ENCODE measurements at places on chromosomes 11 and 22.

DNA sequence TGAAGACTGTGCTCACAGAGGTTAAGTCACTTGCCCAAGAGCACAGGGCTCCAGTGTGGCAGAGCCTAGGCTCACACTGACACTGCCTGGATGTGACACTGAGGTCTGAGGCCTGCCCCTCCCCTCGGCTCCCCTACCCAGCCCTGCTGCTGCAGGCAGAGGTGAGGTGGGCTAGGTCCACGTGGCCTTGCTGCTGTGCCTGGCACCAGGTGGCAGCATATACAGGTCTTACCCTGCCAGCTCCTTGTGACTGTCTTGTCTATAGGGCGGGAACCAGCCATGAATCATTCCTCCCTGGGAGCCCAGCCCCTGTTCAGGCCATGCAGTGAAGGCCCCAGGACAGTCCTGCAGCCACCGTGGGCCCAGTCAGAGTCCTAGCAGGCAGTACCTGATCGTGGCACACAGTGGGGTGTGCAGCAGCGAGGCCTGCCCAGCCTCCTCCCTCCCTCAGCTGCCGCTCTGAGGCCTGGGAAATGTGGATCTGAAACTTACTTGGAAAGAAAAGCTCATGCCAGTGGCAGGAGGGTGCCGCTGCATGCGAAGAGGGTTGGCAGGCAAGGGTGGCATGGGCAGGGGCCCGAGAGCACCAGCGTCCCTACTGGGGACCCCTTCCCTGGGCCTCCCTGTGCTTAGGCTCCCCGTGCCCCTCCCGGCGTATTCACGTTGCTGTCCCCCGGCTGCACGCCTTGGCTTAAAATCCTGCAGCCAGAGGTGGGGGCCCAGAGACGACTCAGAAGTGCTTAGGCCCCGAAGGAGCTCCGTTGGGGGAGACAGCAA, 1.2 kb upstream of the CERK start:
- peak; percentile 88 for DNase-seq

GRCh38 chr11:133835593-133836548, 9.4 kb downstream of the SPATA19 start:
- no peak for DNase-seq

DNA sequence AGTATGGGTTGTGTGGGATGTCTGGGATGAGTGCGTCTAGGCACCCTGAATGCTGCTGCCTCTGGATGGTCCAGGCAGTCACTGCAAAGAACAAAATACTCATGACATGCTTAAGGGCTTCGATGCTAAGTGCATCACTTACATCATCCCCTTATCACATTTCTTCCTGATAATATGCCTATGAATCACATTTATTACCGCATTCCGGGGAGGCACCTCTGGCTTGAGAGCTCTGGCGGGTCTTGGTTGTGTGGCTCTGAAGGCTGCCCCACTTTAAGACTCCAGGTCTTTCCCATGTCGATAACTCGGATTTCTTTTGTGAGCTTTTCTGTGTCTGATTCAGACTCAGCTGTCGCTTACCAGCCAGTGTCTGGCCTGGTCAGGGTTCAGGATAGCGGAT, 1126.4 kb downstream of the TBC1D22A start:
- DNase-seq, result no peak

- no peak for DNase-seq
These were observed 64.8 kb downstream of the RAB30 start for GRCh38 chr11:83006877-83007330.

DNA sequence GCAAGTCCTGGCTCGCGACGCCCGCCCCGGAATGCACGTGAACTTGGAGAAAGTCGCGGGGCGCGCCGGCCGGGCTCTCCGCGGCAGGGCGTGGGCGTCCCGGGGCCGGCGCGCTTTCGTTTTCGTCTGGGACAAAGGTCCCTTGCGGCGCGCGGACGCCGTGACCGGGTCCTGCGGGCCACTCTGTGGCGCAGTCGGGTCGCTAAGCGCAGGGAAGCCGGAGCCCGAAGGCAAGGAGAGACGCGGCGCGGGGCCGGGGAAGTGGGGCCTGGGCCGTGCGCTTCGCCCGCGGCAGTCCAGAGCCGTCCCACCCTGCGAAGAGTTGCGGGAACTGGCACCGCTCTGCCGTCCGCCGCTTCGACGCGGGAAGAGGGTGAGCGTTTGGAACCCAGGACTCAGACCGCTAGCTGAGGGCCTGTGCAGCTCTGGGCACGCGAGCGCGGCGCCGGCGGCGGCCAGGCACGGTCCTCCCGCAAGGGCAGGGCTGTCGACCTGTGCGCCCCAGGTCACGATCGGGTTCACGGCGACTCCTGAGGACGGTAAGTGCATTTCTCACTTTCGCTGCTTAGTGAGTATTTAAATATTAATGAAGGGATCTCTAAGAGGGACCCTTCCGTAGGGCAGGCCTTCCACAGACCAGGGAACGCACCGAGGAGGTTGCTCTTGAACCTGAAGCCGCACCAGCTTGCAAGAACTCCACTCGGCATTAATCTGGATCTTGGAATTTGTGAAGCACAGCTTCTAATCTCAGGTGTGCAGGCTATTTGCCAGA, 78.0 kb upstream of the PPARA start:
- DNase-seq, result no peak

DNA sequence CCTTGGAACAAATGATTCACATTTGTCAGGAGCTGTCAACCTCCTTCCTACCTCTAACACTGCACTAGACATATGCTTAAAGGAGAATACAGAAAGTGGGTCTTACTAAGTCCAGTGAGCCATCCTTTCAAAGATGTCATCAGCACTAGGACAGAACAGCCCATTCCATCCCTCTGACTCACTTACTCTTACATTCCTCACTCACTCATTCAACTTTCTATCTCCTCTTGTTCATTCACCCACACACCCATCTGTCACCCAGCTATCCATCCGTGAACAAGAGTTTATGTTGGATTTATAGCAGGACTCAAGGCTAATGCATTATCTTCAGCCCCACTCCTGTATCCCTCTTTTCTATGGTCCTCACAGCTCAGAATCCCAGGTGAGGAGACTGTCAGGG, 9.1 kb downstream of the INSC start:
- no peak for DNase-seq

DNA sequence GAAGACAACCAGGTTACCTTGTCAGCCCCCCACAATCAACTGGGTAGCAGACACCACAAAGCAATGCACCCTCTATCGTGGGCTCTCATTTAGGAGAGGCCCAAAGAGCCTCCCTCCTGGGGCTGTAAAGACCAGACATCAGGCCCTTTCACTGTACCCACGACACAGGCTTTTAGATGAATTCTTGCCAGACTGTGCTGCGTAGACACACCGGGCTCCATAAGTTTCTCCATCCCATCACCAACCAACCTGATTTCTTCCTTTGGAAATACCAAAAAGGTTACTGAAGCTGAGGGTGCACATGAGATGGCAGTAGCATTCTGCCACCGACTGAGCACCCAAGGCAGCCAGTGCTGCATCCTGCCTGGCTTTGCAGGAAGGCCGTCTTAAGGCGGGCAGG, 46.4 kb upstream of the SLC25A1 start:
- DNase-seq, result no peak

DNA sequence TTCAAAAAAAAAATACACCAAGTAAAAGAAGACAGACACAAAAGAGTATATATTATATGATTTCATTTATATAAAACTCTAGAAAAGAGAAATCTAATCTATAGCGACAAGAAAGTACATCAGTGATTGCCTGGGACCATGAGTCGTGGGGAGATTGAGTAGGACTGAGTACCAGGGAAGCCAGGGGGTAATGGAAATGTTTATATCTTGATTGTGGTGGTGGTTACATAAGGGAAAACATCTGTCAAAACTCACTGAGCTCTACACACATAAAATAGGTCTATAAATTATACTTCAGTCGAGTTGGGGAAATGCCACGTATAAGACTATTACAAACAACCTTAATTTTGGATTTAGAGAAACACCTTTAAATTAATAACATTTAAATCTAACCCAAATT, 117.4 kb downstream of the TRIM29 start:
- DNase-seq, result no peak

DNA sequence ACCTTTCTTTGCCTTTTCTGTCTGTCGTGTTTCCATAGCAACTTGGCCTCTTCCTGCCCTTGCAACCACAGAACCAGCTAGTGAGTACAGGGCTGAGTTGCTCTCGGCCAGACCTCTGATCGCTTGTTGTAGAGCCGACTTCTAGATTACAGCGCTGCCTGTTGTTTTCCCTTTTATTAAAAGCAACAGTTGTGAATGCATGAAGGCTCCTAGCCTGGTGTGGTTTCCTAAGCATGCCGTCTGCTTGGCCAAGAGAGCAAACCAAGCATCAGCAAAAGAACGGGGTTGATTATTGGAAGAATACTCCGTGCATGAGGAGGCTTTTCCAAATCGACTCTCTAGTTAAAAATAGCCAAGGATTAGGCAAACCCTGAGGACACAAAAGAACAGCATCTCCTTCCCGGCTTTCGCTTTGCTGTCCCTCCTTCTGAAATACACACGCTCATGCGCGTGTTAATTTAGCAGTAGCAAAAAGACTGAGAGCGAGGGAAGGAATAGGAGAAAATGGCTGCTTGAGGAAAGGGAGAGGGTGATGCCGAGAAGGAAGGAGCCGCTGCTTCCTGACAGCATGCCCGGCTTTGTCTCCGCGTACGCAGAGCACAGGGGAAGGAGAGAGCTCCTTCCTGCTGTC, 71.5 kb upstream of the TTC12 start:
- DNase-seq, result no peak

DNA sequence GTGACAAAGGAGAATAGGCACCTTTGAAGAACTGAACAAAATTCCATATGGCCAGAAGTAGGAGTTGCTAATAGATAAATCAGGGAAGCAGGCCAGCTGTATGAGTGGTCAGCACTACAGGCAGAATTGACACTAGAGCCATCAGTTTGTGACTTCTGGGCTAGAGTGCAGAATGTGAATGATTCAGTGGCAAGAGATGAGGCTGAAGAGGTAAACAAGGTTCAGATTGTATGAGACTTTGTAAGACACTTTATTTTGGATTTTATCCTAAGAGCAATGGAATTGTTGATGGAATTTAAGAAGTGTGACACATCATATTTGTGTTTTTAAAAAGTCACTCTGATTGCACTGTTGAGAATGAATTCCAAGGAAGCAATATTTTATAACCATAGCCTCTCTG, 12.9 kb downstream of the BIRC3 start:
- DNase-seq, result no peak

DNA sequence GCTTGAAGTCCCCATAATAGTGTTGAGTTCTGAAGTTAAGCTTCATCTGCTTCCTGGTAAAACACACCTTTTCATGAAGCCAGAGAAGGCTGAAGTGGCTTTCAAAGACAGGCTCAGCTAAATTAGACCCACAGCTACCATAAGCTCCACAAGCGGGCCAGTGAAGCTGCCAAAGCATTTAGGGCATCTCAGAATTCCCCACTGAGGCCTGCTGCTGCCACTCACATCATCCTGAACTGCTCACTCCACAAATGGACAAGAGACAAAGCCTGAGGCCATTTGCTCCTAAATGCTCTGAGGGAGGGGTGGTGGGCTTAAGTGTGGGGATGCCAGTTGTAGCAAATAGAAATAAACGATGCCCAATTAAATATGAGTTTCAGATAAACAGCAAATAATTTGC, 14.6 kb downstream of the CCDC83 start:
- no peak for DNase-seq

- no peak for DNase-seq
These were observed 21.2 kb upstream of the OR10W1 start for GRCh38 chr11:58289266-58289665.

GRCh38 chr11:57544566-57544965, 7.2 kb downstream of the SMTNL1 start:
- DNase-seq, result no peak

GRCh38 chr22:20238536-20238900, 29.6 kb downstream of the RTN4R start:
- DNase-seq, result peak; percentile 74

DNA sequence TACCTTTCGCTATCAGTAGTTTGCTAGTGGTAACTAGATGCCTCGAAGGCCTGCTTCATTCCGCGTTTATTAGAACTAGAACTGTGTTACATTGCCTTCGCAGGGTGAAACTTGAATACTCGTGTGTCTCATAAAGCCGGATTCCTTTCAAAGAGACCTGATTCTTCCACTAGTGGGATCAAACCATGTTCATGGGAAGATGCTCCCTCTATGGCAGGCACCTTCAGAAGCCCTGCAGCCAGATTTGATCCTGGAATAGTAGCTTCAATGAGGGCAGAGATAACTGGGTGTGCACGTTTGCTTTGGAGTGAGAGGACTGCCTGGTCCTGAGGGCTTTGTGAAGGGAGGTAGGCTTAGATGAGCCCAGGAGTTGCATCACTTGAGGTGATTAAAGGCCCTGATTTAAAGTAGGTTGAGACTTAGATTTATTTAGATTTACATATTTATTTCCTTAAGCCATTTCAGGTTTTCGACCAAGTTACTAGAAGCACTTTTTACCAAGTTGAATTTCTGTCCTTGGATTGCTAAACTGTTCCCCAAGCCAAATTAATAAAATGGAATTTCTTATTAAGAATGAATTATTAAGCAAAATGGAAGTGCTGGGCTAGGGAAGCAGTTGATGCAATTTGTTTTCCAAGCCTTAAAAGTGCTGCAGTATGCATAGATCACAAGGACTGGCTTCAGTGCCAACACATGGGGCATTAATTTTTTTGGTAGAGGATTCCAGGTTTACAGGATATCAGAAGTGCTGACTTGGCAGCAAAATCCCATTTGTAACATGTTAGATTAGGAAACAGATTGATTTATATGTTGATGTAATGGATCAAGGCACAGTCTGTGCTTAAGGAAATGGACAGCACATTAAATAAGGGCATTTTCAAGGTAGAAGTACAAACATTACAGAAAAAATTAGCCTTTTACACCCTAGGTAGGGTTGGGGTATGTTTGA, 32.9 kb downstream of the APLP2 start:
- DNase-seq, result no peak

DNA sequence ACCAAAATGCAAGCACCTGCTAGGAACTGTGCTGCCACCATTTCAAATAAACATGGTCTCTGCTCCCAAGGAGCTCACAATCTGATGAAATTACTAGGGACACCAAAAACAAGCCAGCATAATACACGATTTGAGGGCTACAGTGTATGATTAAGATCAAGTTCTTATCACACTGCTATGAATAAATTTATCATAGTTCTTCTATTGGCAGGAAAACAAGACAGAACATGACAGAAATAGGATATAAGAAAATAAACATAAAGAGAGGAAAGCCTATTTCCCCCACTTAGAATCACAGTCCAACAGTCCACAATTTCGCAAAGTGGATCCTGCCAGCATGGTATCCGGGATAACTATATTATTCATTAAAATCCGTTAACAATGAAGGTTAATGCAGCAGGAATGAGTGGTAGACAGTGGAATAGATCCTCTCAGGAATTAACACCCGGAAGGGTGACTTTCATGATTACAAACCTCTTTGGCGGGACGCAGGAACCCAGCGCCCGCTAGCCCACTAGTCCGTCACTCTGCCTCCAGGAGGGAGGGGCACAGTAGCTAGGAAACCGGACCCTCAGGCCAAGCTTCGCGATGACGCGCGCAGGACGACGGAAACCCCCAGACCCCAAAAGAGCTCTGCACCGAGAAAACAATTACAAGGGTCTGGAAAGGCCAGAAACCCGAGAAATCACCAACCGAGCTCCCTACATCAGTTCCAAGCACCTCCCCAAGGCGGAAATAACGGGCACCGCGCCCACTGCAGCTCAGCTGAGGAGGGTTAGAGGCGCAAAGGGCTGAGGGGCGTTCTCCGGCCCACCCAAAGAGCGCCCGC, 607 bp downstream of the CCDC82 start:
- DNase-seq, result peak; percentile 9
